BE2C (cell line): ENCODE measurements at places on chromosomes 16 and 17.

- no peak for DNase-seq
These were observed 97.0 kb upstream of the DNAH17 start for GRCh38 chr17:78674156-78674555.

DNA sequence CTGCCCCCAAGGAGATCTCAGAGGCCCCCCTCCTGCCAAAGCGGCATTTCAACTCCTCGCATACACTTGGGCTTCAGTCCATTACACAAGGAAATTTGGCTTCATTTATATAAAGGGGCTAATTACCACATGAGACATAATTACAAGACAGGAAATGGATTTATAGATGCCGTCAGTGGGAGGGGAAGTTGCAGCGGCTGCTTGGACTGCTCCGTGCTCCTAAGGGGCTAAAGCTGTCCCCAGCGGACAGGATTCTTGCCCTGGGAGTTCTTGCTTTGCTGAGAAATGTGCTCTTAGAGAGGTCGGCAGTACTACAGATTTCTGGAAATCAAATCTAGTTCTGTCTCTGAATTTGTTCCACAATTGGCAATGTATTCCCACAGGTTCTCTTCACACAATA is 57.2 kb upstream of the NLK start:
- DNase-seq, result no peak

- no peak for DNase-seq
These were observed 71.4 kb downstream of the ABR start for GRCh38 chr17:1108478-1108764.

DNA sequence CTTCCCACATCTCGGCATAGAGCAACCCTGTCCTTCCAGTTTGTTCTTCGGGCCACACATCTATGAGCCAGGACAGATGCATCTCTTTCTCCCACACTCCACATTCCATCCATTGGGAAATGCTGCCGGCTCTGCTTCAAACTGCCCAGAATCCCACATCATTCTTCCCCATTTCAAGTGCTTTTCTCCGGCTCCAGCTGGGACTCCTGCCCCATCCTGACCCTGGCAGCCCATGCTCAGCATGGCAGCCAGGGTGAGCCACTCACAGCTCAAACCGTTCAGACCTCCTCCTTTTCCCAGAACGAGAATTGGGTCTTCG is 132.8 kb upstream of the SDK2 start:
- no peak for DNase-seq

- no peak for DNase-seq
These were observed 206.4 kb downstream of the CEP112 start for GRCh38 chr17:65985571-65985970.

DNA sequence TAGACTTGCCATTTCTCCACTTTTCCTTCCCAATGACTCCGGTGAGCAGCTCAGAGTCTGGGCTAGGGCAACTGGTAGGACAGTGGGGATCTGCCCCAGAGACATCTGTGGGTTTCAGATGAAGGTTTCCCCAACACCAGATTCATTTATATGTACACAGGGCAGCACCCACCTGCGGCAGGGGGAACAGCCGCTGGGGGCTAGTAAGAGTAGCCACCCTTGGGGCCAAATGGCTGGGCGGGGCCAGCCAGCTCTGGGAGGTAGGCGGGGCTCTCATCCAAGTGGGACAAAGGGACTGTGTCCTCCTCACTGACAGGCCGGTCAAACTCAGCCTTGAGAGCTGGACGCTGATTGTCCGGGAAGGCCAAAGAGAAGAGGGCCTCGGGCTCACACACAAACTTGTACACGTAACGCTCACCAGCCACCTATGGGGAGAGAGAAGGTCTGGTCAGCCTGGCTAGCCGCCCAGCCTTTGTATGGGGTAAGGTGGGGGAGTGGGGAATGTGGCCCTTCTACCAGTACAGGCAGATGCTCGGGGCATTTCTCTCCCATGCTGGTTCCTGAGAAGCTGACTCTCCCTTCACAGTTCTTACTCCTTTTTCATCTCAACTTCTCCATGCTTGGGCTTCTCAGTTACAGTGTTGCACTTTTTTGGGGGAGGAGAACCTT is 17.7 kb downstream of the ETV4 start:
- DNase-seq, result peak; percentile 27

DNA sequence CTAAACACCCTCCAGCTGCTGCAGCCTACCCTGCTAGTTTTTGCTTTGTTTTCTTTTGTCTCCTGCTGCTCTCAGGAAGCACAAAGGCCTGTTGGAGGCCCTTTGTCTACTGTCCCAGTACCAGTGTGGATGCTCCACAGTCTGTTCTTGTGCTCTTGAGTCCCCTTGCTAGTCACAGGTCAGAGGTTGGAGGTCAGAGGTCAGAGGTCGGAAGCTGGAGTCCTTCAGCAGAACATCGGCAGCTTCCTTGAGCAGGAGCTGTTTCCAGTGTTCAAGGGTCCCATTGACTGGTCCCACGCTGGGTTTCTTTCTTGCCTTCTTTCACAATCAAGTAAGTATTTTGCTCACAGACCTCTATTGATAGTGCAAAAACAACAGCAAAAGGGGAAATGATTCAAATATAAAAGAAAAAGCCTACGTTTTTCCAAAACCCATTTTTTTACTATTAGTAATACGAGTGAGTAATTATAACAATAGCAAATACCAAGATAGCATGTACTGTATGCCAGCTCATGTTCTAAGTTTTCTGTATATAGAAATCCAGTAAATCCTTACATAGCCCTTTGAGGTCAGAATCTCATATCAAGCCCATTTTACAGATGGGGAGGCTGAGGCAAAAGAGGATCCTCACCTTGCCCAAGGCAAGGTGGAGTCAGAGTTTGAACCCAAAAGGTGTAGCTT is 10.9 kb upstream of the IL34 start:
- no peak for DNase-seq

GRCh38 chr16:82796047-82796446 is 169.3 kb downstream of the CDH13 start:
- no peak for DNase-seq

DNA sequence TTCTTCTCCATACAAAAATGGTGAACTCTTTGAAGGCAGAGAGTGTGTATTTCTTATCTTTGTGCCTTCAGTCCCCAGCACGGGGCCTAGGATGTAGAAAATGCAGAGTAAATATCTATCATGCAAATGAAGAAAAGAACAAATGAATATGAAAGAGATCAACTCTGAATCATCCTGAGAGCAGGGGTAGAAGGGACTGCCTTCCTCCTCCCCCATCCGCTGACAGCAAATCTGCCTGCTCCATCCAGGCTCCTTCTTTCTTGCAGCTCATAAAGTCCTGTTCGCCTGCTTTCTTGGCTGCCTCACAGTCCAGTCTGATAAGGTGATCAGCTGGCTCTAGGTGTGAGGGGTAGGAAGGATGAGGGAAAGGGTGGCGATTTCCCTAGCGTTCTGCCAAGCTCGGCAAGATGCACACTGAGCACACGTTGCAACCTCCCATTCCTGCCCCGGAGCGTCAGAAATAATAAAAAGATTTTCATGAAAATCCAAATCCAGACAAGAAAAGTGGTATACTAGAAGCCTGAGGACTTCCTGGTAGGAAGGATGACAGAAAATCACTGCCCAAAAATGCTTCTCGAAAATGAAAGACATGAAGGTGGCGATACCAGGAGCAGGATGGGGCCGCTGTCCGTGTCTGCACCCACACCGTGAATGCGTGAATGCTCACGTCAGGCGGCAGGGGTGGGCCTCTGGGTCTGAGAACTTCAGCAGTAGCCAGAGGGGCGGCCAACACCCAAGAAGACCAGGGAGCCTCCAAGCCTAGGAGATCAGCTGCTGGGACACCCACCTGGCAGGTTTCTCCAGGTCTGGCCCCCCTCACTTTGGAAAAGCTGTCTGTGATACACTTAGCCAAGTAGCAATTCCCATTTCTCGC is 67.1 kb downstream of the VPS53 start:
- DNase-seq, result no peak

DNA sequence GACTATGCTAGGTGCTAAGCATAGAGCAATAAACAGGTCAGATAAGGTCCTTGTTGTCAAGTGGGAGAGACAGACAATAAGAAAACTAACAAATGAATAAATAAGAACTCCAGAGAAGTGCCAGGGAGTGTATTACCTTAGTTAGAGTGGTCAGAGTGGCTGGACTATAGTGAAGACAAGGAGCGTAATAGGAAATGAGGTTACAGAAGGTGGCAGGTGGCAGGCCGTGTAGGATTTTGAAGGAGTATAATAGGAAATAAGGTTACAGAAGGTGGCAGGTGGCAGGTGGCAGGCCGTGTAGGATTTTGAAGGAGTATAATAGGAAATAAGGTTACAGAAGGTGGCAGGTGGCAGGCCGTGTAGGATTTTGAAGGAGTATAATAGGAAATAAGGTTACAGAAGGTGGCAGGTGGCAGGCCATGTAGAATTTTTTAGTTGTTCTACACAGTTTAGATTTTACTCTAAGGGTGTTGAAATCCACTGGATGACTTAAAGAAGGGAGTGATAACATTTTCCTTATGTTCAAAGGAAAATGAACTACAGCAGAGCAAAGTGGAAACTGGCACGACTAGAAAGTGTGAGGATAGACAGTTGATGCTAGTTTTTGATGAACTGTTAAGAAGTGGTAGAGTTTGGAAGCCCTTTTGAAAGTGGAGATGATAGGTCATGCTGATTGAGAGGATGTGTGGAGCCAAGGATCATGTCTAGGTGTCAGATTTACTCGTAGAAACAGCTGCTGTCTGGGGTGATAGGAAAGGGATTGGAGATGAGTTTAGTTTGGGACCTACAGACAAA is 3.6 kb upstream of the KRTAP3-1 start:
- no peak for DNase-seq

DNA sequence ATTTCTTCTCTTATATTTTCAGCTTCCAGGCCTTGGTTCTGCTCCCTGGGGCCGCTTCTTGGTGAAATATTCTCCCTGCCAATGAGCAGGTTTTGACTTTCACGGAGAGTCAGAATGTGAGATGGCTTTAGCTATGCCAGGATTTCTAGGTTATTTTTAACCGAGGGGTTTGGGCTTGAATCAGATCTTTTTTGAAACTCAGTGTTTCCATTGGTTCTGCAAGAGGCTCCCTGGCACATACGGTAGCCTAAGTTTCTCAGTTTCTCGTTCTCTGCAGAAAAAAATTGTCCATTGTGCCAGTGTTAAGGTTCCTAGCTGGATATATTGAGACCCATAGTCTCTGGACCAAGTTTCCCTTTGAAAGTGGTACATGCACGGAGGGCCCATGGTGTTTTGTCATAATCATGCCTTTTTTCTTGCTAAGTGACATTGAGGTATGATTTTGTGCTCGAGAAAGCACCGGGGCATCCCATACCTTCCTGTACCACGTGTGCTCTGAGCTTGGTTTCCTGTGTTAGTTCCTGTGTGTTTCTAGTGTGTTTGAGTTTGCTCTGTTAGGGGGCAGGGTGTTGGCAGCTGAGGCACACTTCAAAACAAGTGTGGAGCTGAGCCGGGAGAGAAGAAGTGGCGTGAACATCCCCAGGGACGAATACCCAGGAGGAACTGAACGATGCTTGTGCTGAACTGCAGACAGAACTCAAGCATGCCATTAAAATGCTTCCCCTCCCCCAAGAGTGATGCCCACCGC is 127.2 kb downstream of the HS3ST3B1 start:
- no peak for DNase-seq

GRCh38 chr16:65111306-65111705 is 10.6 kb downstream of the CDH11 start:
- peak; percentile 26 for DNase-seq

- no peak for DNase-seq
These were observed 16.2 kb downstream of the UNKL start for GRCh38 chr16:1398351-1398750.

DNA sequence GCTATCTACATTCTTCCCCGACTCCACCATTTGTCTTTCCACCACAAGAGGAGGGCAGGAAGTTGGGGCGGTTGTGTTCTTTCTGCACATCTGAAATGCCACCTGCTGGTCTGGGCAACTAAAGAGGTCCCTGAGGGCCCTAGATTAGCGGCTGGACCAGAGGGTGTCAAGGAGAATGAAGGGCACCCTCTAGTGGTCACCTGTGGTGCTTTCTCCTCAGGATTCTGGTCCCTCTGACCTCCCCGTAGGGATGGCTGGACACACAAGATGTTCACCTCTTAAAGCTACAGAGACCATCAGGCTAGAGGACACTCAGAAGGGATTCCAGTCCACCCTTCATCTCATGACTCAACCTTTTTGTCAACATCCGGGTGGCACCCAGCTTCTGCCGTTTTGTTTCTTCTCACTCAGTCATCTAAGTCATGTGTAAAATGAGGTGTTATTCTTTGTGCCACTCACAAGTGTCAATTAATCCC is 2.9 kb upstream of the SCIMP start:
- DNase-seq, result peak; percentile 48

- DNase-seq, result no peak
These were observed 980 bp downstream of the TBC1D10B start for GRCh38 chr16:30369091-30369937.

- peak; percentile 56 for DNase-seq
These were observed 67.0 kb downstream of the CENPV start for GRCh38 chr17:16286009-16286946.

DNA sequence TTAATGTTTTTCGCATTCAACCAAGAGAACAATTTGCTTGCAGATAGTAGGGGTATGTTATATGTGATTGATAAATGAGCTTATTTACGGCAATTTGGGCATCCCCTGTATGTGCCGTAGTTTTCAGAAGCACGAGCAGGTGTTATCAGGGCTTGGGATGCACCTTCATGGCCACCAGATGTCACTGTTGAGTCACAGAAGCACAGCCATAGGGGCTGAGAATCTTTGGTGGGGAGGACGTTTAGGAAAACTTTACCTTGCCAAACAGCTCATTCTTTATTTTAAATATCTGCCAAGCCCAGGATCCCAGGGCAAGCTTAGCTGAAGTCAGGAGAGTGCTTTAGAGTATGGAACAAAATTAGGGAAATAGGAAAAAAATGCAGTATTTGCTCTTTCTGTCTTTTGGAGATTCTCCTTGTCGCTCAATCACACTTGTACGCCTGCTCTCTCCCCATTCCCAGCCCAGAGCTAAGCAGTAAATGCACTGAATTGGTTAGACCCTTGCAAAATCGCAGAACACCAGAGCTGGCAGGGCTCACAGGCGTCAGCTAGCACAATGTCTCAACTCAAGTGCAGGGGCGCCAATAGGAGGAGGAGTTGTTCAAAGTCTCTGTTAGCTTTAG is 93.6 kb upstream of the MPHOSPH6 start:
- DNase-seq, result peak; percentile 39

DNA sequence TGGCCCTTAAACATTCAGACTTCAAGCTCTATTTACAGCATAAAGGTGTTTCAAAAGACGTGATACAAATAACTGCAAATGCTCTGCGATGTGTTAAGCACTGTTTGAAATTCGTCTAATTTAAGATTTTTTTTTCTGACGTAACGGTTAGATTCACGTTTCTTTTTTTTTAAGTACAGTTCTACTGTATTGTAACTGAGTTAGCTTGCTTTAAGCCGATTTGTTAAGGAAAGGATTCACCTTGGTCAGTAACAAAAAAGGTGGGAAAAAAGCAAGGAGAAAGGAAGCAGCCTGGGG is 681 bp upstream of the MAPT start:
- no peak for DNase-seq

GRCh38 chr17:39014044-39014794 is 47.0 kb upstream of the FBXO47 start:
- no peak for DNase-seq
